GM20000 (cell line): ENCODE measurements at places on chromosomes 1 and 21.
A peak's percentile ranks its signal among the peaks of the same experiment; 100 is the strongest.

- peak; percentile 28 for DNase-seq
Observed at GRCh38 chr1:173122958-173123852, 72.5 kb upstream of the TNFSF18 start.

- DNase-seq = no peak
Observed at GRCh38 chr1:41021526-41022308, at the start of gene SLFNL1. TSS of gene SLFNL1 (minus strand) at chr1:41021725. CDS start at chr1:41020660, 1,065 bp downstream.

GRCh38 chr1:54161495-54162168 lies 8.8 kb upstream of the CDCP2 start:
- DNase-seq = no peak

DNA sequence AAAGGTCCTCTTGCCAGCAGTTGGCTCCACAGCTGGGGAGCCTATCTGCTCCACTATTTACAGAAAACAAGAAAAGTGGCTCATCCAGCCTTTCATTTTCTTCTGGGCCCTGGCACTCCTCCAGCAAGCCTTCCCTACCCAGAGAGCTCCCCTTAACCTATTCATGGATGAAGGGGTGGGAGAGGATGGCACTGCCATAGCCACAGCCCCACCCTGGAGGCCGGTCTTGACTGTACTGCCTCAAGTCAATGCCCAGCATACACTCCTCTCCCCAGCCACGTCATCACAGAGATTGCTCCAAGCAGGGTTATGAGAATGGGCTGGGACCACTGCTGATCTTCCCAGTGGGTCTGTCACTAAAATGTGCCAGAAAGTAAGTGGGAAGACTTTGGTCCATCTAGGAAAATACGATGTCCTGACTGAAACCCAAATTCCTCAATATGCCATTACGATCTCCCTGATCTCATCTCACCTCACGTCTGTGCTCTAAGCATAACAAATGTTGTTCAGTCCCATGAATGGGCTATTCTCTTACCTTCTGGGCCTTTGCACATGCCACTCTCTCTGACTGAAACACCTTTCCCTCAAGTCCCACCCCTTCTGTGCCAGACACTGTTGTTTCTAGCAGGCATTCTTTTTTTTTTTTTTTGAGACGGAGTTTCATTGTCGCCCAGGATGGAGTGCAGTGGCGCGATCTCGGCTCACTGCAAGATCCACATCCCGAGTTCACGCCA lies 21.4 kb upstream of the PTAFR start:
- no peak for DNase-seq

- peak; percentile 80 for DNase-seq
Observed at GRCh38 chr1:84995484-84996334, 1.2 kb downstream of the MCOLN2 start.

GRCh38 chr1:117244971-117245370 lies 34.2 kb upstream of the VTCN1 start:
- no peak for DNase-seq

- no peak for DNase-seq
Observed at GRCh38 chr1:209531549-209531948, 52.0 kb upstream of the CAMK1G start.

GRCh38 chr1:218796773-218797172 lies 376.9 kb upstream of the LYPLAL1 start:
- no peak for DNase-seq

DNA sequence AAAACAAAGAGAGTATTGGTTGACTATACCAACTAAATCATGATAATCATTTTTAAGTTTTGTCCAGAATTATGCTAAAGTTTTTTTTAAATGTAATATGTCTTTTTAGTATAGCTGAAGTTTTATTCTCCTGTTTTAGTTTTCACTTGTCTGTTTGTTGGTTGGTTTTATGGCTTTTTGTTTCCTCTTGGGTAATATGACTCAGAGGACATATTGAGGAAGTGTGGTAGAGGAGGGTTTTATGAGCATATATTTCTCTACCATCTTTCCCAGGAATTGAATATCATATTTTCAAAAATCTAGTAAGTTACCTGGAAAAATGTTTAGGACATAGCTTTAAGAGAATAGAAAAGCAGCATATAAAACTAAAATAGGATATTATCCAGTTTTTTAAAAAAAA lies 68.6 kb upstream of the MCOLN3 start:
- DNase-seq = no peak

DNA sequence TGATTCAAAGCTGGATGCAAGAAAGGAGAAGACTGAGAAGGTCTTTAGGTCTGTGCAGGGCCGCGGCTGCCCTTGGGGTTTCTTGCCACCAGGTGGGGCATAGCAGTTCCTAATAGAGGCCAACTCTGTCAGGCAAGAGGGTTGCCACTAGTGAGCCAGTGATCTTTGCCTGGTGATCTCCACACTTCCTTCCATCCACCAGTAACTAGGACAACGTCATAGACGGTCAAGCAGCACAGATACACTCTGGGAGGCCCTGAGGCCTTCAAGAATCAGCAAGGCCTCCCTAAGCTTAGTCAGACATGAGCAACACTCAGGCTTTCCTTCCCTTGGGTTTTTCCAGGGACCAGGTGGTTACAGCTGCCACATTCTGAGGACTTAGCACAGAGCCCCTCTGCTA lies 32.9 kb upstream of the ATP2B4 start:
- peak; percentile 25 for DNase-seq

DNA sequence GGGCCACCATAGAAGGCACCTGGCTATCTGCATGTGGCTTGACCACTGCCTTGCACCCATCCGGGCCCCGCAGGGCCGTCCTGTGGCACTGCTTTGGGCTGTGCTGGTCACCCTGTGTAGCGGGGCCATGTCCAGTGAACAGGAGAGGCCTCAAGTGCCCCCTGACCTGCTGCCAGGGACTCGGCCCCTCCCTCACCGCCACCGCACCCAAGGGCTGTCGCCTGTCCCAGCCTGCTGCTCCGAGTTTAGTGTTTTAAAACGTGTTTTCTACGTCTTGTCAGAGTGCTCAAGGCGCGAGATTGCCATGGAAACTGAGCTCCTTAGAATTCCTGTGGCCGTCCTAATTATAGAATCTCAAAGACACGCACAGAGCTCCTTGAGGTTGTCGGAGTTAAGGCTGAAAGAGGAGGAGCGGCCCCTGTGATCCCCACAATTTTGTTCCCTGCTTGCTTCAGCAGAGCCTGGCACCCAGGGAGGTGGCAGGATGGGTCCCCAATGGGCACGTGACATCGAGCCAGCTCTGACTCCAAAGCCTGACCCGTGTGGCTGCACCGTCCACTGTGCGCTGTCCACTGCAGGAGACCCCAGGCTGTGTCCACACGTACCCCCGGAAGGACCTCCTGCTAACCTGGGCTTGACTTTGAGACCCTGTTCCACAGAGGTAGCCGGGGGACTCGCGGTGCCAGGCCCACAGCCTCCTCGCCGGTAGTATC lies 66.2 kb downstream of the FAAP20 start:
- no peak for DNase-seq

DNA sequence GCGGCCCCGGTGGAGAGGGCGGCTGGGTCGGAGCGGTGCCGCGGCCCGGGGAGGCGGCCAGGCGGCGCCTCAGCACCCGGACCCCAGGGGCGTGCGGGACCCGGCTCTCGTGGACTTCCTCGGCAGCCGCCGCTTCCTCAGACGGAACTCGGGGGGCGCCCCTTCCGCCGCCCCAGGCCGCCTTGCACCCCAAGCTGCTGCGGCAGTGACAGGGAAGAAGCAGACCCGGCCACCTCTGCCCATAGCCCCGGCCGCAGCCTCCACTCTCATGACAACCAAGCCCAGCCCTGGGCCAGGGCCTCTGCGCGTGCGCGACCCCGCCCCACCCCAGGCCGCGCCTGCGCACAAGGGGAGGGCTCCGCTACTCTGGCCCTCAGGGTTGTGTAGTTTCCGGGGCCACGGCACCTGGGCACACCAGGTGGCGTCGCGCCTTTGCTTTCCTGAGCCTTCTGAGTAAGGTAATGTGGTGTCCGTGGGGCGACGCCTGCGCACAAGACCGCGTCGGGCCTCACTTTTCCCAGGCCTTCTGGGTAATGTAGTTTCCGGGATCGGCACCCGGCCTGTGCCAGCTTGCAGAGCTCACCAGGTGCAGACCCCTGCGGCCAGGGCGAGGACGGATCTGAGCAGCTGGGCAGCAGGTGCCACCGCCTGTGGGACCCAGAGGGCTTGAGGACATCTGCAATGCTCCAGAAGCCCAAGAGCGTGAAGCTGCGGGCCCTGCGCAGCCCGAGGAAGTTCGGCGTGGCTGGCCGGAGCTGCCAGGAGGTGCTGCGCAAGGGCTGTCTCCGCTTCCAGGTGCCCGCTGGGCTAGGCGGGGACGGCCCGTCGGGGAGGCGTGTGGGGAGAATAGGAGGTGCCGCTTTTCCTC lies at the start of the genes CEP104 and DFFB:
Gene CEP104 (minus strand): TSS at position 289 of the 868 bp plus-strand sequence. CDS start 4,804 bp downstream, outside the sequence.
Gene DFFB (plus strand): TSS at position 554 of the 868 bp plus-strand sequence. CDS start 128 bp downstream, at position 682.
- DNase-seq = peak; percentile 100

DNA sequence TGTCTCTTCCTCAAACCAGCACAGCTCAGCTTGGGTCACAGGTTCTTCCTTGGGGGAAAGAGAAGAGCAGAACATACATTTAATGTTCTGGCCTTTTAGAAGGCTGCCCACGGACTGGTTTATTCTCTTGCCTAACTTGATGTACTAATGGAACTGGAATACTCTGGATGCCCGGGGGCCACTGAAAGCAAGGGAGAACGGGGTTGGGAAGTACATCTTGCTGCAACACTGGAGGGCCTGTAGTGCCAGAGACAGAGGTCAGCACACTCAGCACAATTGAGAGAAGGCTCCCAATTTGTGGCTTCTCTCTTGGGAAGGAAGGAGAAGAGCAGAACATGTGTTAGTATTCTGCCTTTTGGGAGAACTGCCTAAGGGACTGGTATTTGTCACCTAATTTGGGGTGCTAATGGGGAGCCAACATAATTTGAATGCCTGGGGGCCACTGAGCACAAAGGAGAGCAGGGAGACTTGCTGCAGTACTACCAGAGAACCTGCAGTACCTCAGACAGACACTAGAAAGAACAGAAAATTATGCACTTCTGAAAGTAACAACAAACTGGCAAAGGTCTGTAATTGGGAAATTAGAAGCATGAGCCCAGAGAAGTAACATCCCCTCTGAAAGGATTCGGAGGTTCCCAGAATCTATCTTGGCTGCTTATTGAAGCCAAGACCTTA lies 14.1 kb downstream of the ZNF691 start:
- DNase-seq = no peak

DNA sequence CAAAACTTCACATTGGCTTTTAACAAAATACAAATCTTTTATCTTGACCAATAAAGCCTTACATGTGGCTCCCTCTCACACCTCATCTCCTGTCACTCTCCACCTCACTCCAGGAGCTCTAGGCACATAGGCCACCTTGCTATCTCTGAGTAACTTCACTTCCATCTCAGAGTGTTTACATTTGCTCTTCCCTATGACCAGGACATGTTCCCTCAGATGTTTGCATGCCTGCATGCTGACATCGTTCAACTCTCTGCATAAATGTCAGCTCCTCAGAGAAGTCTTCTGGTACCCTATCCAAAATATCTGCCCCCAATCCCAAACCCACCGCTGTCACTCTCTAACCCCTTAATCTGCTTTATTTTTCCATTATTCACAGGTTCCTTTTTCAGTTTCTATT lies 110.9 kb downstream of the TOMM20 start:
- DNase-seq = no peak

DNA sequence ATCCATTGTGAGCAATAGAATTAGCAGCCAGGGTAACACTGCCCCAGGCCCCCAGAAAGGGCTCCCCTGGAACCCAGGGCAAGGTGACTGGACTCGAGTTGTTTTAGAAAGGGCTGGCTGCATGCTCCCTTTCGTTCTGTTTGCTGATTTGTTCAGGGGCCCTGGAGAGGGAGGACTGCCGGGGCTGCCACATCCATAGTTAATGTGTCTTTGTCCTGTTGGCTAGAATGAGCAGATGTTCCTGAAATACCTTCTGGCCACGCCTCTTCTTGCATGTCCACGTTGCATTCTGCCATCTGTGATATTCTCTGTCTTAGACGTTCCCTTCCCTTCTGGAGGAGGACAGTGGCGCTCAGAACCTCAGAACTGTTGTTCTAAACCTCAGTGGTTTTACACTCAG lies 118.8 kb downstream of the AJAP1 start:
- DNase-seq = no peak

GRCh38 chr1:36872858-36873257 lies 161.5 kb downstream of the GRIK3 start:
- DNase-seq = no peak

- no peak for DNase-seq
Observed at GRCh38 chr1:60619581-60619980, 462.8 kb upstream of the NFIA start.

- DNase-seq = no peak
Observed at GRCh38 chr1:97739596-97740103, 181.2 kb downstream of the DPYD start.

DNA sequence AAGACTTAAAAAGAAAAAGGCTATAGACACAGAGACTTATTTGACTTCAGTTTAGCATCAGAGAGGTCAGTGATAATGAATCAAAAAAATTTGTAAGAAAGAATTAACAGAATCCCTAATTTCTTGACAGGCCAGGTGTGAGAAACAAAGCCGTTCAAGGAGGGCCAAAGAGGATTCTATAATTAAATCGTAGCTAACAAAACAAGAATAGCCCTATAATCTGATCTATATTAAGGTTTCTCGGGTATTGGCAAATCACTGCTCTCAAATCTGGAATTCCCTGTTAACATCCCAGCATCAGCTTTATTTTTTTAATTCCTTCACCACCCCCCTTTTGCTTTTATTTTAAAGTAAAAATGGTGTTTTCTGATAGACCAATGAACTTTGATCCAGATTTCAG lies 60.3 kb downstream of the PUM1 start:
- no peak for DNase-seq

DNA sequence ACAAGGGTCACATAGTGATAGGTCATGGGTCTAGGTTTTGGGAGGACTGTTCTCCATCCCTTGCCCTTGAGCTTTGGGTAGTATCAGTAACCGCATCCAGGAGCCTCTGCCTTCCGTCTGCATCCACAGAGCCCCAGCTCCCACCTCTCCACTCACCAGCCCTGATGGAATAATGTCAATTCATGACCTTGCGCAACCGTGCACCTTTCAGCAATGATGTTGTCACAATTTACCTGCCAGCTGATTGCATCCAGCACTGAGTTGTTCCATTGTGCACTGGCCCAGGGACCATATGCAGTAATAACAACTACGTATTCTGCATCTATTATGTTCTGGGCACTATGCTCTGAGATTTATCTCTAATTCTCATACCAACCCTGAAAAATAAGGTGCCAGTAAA lies 1.4 kb downstream of the CAPN8 start:
- no peak for DNase-seq

- DNase-seq = no peak
Observed at GRCh38 chr1:44261962-44262361, 48.7 kb downstream of the DMAP1 start.

- DNase-seq = no peak
Observed at GRCh38 chr1:67816506-67816905, 16.8 kb downstream of the GNG12 start.

DNA sequence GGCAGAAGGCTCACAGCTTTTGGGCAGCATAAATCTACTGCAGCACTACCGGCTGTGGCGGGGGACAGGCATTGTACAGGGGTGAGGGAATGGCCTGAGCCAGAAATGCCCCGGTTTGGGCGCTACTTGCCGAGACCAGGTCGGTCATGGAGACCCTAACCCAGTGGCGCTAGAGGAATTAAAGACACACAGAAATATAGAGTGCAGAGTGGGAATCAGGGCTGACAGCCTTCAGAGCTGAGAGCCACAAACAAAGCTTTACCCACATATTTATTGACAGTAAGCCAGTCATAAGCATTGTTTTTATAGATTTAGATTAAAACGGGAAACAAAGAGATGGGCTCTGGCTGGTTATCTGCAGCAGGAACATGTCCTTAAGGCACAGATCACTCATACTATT lies 101.8 kb downstream of the POU2F1 start:
- no peak for DNase-seq
